ENCODE measurements at places on chromosomes 5 and 9.
A peak's percentile ranks its signal among the peaks of the same experiment; 100 is the strongest.

DNA sequence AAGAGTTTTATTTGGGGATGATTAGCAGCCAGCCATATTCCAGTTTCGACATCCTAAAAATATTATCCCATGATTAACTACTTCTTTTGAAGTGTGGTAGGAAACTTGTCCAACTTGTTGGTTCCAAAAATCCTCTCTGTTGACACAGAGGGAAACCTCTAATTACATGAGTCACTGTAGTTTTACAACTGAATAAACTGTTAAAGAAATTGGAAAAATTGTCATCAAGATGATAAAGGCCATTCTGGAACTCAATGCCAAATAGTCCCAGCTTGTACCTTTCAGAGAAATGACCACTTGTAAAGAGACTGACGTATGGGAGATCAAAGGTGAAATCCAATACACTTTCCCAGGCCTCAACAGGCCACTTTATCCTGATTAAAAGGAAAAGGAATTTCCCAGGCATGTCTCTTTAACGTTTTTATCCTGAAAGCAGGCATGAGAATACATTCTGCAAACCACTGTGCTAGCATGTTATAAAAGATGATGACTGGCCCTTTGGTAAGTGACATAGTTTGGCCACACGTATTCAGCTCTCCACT, 261.6 kb downstream of the GLIS3 start:
- no peak for DNase-seq

DNA sequence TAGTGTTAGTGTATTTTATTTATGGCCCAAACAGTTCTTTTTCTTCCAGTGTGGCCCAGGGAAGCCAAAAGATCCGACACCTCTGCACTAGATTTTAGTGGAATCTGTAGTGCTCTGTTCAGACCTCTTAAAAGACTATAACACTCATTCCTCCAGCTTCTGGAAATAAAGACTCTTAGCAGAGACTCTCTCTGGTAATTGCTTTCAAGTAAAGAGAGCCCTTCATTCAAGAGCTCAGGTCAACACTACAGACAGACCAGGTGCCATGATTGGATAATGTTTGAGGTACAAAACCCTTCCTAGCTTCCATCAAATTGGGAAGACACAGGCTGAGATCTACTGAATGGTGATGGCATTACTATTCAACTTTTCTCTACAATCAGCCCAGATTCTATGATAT, 255.8 kb downstream of the PRDM9 start:
- DNase-seq = no peak

GRCh38 chr9:131018621-131019020, 9.6 kb downstream of the LAMC3 start:
- DNase-seq = no peak

- no peak for DNase-seq
Measured at GRCh38 chr5:42948961-42949347, 91.2 kb downstream of the ANXA2R start.

DNA sequence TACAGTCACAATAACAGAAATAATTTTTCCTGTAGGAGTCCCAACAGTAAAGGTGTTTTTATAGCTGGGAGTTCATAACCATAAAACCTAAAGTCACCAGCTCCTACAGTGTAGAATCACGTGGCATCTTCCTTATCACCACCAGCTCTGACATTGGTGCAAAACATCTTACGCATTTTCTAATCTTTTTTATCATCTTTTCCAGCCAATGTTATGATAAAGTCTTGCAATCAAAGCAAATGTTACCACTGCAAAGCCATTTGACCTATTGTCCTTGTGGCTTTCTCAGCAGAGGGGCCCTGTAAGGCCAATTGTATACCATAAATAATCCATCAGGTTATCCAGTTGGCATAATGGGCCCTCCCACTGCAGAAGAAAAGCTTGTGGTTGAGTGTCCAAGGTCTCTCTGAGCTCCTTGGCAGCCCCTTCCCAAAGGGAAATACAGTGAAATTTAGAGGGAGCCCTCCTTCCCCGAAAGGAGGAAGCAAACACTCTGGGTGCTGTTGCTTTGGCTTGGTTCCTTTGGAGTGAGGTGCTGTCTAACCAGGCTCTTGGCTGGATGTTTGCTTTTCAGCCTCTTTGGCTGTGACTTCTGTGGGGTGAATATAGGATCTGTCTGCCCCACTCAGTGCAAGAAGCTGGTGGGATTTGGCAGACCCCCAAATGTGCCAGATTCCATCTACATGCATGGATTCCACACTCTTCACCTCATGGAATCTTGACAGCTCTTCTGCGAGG, 29.3 kb upstream of the CPEB4 start:
- DNase-seq = no peak

- no peak for DNase-seq
Measured at GRCh38 chr9:120985819-120986222, 59.2 kb upstream of the TRAF1 start.

GRCh38 chr5:77258652-77259051, 48.2 kb downstream of the PDE8B start:
- no peak for DNase-seq

DNA sequence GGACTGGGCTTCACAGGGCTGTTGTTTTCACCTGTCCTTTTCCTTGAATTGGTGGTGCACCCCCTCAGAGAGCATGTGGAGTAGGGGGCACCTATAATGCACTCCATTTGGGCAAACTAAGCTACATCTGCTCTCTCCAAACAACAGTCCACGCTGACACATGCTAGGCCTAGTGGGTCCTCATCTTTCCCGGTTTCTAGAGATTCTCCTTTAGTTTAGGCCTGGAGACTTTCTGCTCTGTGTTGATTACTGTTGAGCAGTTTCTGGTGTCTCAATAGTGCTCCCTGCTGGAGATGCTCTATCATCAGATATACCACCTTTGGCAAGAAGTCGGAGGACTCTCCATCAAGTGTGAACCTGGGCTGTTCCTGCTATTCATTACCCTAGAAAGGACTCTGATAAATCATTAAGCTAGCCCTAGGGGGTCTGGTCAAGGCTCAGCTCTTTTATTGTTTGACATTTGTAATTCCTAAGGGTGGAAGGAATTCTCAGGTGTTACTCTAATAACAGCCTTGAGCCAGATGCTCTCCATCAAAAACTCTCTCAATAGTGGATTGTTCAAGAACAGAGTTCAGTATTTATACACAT, 64.0 kb upstream of the FYB1 start:
- peak; percentile 23 for DNase-seq

- no peak for DNase-seq
Measured at GRCh38 chr5:17227868-17228267, 10.4 kb downstream of the BASP1 start.

- no peak for DNase-seq
Measured at GRCh38 chr9:86413971-86414880, 60.0 kb upstream of the TUT7 start.

GRCh38 chr5:157690690-157691433, 19.5 kb downstream of the C5orf52 start:
- no peak for DNase-seq

- DNase-seq = no peak
Measured at GRCh38 chr5:169635936-169636335, 1.1 kb upstream of the DOCK2 start.

GRCh38 chr9:9498128-9498527, 1114.7 kb downstream of the PTPRD start:
- DNase-seq = no peak

- peak; percentile 39 for DNase-seq
Measured at GRCh38 chr5:96565582-96566265, 96.5 kb upstream of the CAST start.

DNA sequence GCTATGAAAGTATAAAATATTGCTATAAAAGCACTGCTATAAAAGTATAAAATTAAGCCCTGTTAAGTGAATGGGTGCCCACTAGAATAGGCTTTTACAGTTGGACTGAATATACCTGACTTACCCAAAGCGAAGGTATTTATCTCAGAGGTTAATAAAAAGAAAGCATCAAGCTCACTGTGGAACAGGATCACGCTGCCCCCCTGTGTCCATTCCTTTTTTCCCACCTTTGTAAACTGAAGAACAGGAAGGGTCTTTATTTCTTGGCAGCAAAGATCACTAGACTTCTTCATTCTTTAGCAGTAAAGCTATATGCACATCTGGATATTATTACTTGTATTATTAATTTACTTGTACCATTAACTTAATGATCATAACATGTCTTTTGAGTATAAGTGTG, 22.1 kb upstream of the PLPP6 start:
- no peak for DNase-seq

DNA sequence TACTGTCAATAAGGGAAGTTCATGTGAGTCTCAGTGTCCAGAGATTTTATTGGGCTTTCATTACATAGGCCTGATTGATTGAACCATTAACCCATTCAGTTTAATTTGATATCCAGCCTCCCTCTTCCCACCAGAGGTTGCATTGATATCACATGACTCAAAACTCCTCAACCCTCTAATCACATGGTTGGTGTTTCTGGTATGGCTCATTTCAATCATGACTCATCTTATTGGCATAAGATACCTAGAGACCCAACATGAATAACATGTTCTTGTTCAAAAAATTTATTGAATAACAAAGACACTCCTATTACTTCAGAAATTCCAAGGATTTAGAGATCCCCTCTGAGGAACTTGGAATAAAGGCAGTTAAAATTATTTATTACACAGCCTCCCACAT, 982.2 kb downstream of the TLE1 start:
- DNase-seq = no peak

GRCh38 chr9:134566196-134566847, 75.3 kb upstream of the COL5A1 start:
- DNase-seq = no peak

GRCh38 chr5:132653716-132654115, 4.3 kb upstream of the IL13 start:
- peak; percentile 38 for DNase-seq

DNA sequence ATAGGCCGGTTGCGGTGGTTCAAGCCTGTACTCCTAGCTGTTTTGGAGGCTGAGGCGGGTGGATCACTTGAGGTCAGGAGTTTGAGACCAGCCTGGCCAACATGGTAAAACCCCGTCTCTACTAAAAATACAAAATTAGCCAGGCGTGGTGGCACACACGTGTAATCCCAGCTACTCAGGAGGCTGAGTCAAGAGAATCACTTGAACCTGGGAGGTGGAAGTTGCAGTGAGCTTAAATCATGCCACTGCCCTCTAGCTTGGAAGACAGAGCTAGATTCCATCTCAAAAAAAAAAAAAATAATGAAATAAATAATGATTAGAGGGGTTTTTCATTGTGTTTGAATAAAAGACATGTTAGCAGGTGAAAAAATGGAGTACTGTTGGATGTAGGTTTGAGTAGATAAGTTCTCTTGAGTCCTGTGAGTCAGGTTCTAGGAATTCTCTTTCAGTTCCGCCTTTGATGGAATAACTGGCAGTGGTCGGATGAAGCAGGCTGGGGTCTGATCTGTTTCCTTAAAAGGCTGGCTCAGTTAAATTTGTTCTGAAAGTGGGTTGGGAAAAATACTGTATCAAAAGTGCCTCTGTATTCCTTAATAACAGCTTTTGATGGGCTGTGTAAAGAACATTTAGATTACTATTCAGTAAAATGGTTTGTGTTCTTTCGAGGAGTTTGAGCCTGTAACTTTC, 73.2 kb downstream of the AOPEP start:
- DNase-seq = no peak

- DNase-seq = no peak
Measured at GRCh38 chr5:14105718-14106410, 37.3 kb upstream of the TRIO start.

- no peak for DNase-seq
Measured at GRCh38 chr9:4689687-4690104, 10.3 kb downstream of the CDC37L1 start.

- peak; percentile 15 for DNase-seq
Measured at GRCh38 chr5:152514827-152515397, 109.8 kb upstream of the NMUR2 start.

DNA sequence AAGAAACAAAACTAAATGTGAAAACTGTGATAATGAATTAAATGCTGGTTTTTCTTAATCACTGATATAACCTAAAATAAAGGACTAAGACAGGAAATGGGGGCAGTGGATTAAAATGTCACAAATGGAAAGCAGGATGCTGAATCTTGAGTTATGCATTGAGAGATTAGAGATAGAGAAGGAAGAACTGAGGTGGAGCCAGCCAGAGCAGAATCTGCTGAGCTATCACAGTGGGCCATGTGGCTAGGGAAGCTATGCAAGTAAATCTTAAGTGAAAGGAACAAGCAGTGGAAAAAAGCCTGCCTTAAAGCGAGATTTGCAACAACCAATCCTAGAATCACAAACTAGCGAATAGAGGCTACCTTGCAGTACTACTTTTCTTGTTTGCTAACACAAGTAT, 188.5 kb upstream of the RASA1 start:
- DNase-seq = peak; percentile 54

- no peak for DNase-seq
Measured at GRCh38 chr5:22908586-22908985, 55.4 kb upstream of the CDH12 start.

DNA sequence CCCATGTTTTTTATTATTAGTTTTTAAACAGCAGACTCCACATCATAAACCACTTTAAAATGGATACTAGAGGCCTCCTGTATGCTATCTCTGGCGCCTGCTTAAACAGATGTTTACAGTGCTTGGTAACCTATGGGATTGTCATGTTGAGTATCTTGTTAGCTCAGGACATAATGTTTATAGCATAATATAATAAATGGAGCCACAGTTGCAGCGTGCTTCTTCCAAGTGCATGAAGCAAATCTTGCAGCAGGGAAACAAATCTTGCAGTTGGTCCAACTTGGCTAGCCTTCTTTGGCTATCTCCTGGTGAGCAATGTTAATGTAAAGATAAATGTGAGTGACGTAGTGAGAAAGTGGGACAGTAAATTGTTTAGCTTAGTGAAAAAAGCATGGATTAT, 2.8 kb downstream of the GHR start:
- DNase-seq = no peak

GRCh38 chr5:88854769-88855168, 28.2 kb downstream of the MEF2C start:
- no peak for DNase-seq

GRCh38 chr5:133523013-133523658, 89.2 kb downstream of the FSTL4 start:
- DNase-seq = no peak

- peak; percentile 87 for DNase-seq
Measured at GRCh38 chr9:83978992-83979811, 813 bp downstream of the HNRNPK start.

DNA sequence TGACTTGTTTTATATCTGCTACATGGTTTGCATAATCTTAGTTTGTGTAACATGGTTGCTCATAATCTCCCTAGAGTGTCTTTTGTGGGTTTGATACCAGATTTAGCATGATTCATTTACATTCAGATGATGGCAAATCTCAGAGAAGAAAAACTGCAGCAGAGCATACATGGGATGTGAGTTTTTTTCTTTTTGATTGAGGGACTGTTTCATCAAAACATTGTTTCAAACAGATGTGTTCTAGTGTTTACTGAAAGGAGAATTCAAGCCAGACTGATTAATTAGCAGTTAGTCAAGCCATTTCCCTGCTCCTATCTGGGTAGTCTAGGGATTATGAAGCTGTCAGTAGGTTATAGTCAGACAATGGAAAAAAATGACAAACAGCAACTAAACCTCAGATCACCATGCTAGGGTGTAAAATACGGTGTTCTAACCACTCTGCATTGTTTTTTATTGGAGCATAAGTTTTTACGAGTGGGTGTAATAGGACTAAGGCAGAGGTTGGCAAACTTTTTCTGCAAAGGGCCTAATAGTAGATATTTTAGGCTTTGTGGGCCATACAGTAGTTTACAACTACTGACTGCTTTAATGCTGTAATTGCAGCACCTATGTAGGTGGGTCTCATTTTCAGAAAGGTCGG, 10.5 kb upstream of the GDNF start:
- DNase-seq = no peak

- DNase-seq = no peak
Measured at GRCh38 chr9:136103651-136104487, 8.8 kb upstream of the NACC2 start.

- DNase-seq = no peak
Measured at GRCh38 chr9:69131682-69132081, 42.4 kb upstream of the TJP2 start.

- no peak for DNase-seq
Measured at GRCh38 chr5:108090946-108091345, 291.0 kb downstream of the FBXL17 start.

Data from head of caudate nucleus (tissue), 42 donors.